ENCODE measurements at places on chromosomes 7 and 10.
A peak's percentile ranks its signal among the peaks of the same experiment; 100 is the strongest.

- DNase-seq, result no peak
These were observed 17.5 kb upstream of the BAG3 start for GRCh38 chr10:119633538-119634218.

GRCh38 chr7:112770051-112770450, 20.1 kb downstream of the TMEM168 start:
- DNase-seq, result peak; percentile 35

GRCh38 chr7:131066635-131067034, 261.0 kb upstream of the MKLN1 start:
- DNase-seq, result no peak

GRCh38 chr10:42880255-42880620, 97.6 kb downstream of the BMS1 start:
- no peak for DNase-seq

GRCh38 chr10:10785627-10786026, 232.0 kb upstream of the CELF2 start:
- DNase-seq, result no peak

DNA sequence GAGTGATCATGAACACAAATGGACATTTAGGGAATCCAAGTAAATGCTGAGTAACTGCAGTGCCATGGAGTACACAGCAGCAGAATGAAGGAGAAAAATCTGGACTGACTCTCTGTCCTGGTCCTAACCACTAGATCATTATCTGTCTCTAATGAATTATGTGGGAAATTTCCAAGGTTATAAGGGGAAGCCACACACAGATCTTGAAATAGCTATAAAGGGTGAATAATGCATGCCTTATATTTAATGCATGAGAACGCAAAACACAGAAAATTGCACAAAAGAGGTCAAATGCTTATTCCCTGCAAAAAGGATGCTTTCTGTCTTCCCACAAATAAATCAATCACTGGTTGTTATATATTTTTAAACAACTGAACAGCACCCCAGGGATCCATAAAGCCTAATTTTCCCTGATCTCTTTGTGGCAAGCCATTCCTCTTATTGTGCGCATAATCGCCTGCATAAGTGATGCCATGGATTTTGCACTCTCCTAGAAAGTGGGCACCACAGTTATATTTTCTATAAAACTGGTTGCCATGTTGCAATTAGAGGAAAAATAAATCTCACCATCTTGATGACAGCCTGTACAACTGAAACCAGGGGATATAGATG, 201.8 kb downstream of the XPNPEP1 start:
- no peak for DNase-seq

GRCh38 chr7:34823650-34824258, 165.7 kb downstream of the NPSR1 start:
- DNase-seq, result no peak

GRCh38 chr10:50219646-50220045, 31.7 kb downstream of the ASAH2 start:
- DNase-seq, result no peak

- DNase-seq, result no peak
These were observed 72.0 kb downstream of the PAX2 start for GRCh38 chr10:100817268-100817839.

- DNase-seq, result no peak
These were observed 922 bp downstream of the CXCL12 start for GRCh38 chr10:44383749-44384600.

DNA sequence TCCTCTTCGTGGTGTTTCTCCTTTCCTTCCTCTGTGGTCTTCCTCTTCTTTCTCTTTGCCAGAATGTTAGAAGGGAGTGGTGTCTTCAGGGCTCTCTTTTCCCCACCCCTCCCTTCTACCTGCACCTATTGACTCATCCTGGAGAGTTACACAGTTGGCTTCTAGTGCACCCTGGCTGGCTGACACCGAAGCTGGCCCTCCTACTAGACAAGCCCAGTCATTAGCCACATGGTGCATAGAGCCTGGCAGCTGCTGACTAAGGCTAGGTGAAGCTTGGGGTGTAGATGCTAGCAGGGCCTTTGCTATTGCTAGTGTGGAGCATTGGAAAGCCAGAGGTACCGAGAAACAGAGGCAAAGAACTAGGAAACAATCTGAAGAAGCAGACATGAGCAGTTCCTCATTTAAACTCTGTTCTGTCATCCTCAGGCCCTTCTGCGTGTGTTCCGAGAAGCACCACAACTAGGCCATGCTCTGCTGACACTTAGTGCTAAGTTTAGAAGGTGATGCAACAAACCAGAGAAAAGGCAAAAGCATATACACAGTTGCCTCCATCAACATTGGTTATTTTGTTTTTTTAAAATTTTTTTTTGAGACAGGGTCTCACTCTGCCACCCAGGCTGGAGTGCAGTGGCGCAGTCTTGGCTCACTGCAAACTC, 213.9 kb downstream of the BAMBI start:
- no peak for DNase-seq

- DNase-seq, result peak; percentile 63
These were observed 5.2 kb upstream of the MYH16 start for GRCh38 chr7:99267481-99267840.

DNA sequence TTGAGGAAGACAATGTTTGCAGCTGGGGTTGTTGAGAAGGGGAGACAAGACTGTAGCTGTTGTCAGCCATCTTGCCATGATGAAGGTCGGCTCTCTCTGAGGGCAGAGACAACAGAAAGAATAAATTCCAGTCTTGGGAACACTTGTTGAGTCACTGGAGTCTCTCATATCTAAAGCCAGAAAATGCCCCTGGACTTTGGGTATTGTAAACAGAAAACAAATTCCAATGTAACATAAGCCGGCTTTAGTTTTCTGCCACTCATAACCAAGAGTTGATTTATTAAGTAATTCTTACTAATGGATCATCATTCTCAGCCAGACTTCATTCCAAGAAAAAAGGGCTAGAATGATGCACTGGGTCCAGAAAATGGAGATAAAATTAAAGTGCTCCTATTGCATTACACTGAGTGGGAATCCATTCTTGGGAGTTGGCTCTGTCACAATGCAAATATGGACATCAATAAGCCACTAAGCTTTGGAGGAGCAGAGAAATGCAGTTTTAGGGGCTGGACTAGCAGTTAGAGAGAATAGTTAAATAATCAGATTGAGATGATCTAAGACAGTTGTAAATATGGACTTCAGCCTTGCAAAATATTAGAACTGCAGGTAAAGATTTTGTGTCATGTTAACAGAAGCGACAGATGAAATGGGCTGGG, 78.9 kb downstream of the ADAM12 start:
- no peak for DNase-seq

DNA sequence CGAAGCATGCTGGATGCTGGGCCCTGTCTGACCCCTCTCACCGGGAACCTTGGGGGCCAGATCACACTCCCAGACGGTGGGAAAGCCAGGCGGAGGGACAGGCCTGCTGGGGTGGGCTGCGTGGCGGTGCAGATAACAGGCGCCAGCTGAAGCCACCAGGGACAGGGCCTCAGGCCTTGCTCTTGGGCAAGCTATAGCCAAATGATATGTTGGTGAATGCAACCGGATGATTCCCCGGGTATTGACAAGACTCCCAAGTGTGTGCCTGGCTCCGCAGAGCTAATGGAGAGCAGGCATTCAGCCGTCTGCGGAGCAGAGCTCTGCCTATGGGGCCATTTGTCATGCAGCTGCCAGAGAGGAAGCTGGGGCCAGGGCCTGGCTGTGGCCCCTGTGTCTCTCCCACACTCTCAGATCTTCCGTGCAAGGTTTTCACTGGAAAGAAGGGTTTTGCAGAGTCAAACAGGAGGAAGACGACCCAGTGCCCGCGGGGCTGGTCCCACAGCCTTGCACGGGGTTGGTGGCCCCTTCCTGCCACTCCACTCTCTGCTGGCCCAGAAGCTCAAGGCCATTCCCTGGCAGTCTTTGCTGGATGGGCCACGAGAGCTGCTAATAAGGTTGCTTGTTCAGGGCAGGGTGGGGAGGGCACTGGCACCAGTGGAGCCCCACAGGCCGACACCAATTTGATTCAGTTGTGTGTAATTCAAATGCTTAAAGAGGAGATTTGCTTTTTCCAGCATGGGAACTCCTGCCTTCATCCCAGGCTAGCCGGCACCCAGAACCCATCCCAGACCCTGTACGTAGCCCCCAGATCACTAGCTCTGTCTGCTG, 91.8 kb downstream of the PRKAG2 start:
- no peak for DNase-seq

DNA sequence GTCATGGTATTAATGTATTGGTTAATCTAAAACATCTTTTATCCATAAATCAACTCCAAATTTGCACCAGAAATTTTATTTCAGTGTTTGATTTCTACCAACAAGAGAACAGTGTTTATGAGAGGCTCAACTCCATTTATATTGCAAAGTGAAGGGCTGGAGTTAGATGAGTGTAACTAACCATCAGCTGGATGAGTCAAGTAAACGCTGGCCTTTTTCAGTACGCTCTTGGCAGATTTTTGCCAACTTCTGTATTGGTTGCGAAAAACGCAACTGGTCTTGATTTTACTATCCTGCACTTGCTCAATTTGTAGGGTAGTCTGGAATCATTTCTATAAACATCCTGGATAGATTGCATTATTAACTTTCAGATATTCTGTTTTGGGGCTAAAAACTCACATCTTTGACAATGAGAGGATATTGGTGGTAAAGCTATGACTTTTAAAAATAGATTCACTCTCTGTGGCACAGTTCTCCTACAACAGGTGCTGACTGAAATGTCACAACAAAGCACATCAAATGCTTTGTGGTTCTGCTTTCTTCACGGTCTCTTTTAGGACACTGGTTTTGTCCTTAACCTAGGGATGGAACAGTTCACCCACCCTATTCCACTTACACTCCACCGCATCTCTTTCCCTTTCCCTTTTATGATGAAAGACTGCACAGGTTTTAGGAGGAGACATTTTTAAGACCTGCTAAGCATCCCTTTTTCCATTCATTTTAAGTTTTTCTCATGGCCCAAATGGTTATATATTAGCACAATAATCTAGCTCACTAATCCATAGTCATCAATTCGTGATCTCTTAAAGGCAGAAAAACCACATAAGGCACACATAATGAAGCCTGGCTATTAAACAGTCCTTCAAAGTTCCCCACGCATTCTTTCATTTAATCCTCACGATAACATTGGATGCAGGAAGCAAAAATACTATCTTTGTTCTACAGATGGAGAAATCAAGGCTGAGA, 12.8 kb downstream of the CACNA2D1 start:
- no peak for DNase-seq

- no peak for DNase-seq
These were observed 32.5 kb upstream of the ELMO1 start for GRCh38 chr7:37481154-37481553.

- DNase-seq, result no peak
These were observed 273.1 kb upstream of the PITRM1 start for GRCh38 chr10:3445648-3446047.

- no peak for DNase-seq
These were observed 132.7 kb downstream of the ARID5B start for GRCh38 chr10:62034096-62034640.

DNA sequence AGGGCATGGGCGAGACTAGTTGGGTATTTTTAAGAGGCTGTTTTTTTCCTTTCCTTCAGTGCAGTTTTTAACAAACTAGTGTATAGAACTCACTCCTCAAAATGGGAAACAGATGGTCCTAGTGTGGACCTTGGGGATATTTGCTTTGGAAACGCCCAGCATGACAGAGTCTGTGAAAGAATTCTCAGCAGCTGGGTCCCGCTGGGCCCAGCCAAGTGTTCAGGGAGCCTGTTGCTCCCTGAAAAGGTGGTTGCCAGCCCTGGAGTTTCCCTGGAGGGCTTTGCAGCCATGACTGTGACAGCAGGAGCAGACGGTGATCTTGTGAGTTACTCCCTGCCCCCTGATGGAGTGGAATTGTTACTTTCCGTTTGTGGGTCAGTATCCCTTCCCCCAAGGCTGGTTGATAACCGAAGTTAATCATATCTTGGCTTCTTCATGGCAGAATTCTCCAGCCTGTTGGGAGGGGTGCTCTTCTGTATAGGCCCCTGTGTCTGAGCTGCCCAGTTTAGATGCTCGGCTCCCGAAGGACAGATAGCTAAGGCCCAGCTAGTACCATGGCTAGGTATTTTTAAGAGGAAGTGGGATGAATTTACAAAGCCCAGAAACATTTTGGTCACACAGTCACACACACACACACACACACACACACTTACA, 278.6 kb upstream of the HABP2 start:
- DNase-seq, result no peak

Measured in epithelial cell of proximal tubule (primary cell).